ENCODE measurements at places on chromosomes 6 and 20. TPM values are rescaled to one million over a fixed set of nuclear protein-coding genes. Genes with fewer than 3 reads are reported as not detected.

GRCh38 chr6:91482498-91482897, 895.6 kb upstream of the MAP3K7 start:
- H3K4me3 ChIP-seq, result no peak overlapping the region
- no peaks in the 10 kb centered on the region for H3K27me3 ChIP-seq
- no peaks in the 10 kb centered on the region for H3K36me3 ChIP-seq
- no peak overlapping the region for H3K27ac ChIP-seq
- no peak for DNase-seq
- no peaks in the 10 kb centered on the region for H3K4me1 ChIP-seq

GRCh38 chr6:38136547-38136946, 317.0 kb downstream of the ZFAND3 start:
- peaks cover 17% of the 10 kb centered on the region for H3K4me1 ChIP-seq
- H3K36me3 ChIP-seq, result no peaks in the 10 kb centered on the region
- no peak overlapping the region for H3K4me3 ChIP-seq
- H3K27ac ChIP-seq, result no peak overlapping the region
- no peak for DNase-seq

The HNF4A gene
- total RNA-seq, result not detected

DNA sequence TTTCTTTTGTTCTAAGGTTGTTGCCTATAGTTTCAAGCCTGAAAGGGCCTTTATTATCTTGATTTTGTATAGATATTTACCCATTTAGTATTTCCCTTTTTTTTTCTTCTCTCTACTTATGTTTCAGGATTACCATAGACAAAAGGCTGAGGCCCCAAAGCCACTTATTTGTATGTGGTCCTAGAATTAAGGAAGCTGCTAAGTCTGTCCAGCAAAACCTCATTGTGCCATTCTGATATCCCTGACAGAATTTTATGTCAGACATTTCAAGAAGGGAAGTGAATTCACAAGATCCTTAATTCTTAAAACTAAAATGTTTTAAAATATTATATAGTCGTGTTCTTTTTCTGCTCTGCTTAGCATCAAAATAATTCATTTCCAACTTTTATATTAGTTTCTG, 6.9 kb downstream of the HAO1 start:
- DNase-seq, result no peak
- no peaks in the 10 kb centered on the region for H3K36me3 ChIP-seq
- no peak overlapping the region for H3K4me3 ChIP-seq
- H3K27me3 ChIP-seq, result no peaks in the 10 kb centered on the region

- no peaks in the 10 kb centered on the region for H3K36me3 ChIP-seq
- H3K4me1 ChIP-seq, result no peaks in the 10 kb centered on the region
- H3K27ac ChIP-seq, result no peak overlapping the region
- DNase-seq, result no peak
Measured at GRCh38 chr20:39524371-39524911, 562.3 kb downstream of the DHX35 start.

- H3K4me1 ChIP-seq, result no peaks in the 10 kb centered on the region
- H3K27me3 ChIP-seq, result no peaks in the 10 kb centered on the region
- no peak overlapping the region for H3K27ac ChIP-seq
- DNase-seq, result no peak
- no peaks in the 10 kb centered on the region for H3K36me3 ChIP-seq
Measured at GRCh38 chr6:119255492-119255891, 94.1 kb downstream of the MAN1A1 start.

Measured in heart left ventricle (tissue), 16 donors.